Activated T-helper 17 cell treated with anti-CD3 and anti-CD28 coated beads, Interleukin-2, amount 50 U/mL, for 72 hours (primary cell): ENCODE measurements at places on chromosomes 6 and 20.

DNA sequence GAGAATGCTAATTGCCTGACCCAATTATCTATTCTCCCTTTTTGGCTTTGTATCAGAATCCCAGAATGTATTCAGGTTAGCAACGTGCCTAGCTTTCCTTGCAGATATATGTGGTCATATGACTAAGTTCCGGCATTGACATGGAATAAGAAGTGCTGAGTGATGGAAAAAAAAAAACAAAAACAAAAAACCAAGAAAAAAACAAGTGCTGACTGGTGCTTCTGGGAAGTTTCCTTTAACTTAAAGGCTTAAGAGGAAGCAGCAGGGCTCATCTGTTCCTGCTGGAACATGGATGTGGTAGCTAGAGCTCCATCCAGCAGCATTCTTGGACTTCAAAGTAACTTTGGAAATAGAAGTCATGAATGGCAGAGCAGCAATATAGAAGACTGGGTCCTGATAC is 10.4 kb upstream of the RPF2 start:
- peaks cover 28% of the 10 kb centered on the region for H3K36me3 ChIP-seq
- no peak overlapping the region for H3K4me3 ChIP-seq
- no peaks in the 10 kb centered on the region for H3K27me3 ChIP-seq
- peaks cover 6% of the 10 kb centered on the region for H3K4me1 ChIP-seq

DNA sequence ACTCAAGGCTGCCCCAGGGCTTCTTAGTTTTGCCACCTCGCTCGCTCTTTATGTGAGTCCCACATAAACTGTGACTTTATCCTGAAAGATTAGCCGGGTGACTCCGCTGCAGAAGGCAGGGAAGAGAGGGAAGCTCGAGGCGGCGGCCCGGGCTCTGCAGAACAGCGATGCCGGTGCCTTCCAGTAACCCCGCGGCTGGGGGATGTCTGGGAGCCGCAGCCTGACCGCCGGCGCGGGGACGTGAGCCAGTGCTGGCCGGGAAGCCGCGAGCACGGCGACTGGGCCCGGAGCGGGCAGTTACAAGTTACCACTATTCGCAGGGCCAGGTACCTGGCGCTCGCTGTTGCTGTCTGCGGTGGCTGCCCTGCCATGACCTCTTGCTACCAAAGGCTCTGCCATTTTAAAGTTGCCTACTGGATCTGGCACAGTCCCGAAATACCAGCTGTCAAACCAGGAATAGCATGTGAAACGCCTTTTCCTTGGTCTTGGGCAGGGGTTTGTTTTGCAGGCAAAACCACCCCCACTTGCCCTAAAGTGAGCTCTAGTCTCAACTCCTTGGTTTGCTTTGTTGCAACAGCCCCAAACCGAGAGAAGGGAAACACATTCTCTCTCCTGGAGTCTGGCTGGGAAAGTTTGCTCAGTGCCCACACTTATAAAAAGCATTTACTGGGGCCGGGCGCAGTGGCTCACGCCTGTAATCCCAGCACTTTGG is 124.0 kb upstream of the SLC2A12 start:
- H3K4me1 ChIP-seq: peaks cover 29% of the 10 kb centered on the region
- peak overlapping the region; percentile 83 for H3K27ac ChIP-seq
- H3K4me3 ChIP-seq: peak overlapping the region; percentile 91
- ATAC-seq: no peak
- peaks cover 49% of the 10 kb centered on the region for H3K36me3 ChIP-seq

GRCh38 chr20:6339176-6339575 is 216.3 kb upstream of the FERMT1 start:
- no peak overlapping the region for H3K4me3 ChIP-seq
- H3K36me3 ChIP-seq: no peaks in the 10 kb centered on the region
- no peaks in the 10 kb centered on the region for H3K4me1 ChIP-seq
- ATAC-seq: no peak

DNA sequence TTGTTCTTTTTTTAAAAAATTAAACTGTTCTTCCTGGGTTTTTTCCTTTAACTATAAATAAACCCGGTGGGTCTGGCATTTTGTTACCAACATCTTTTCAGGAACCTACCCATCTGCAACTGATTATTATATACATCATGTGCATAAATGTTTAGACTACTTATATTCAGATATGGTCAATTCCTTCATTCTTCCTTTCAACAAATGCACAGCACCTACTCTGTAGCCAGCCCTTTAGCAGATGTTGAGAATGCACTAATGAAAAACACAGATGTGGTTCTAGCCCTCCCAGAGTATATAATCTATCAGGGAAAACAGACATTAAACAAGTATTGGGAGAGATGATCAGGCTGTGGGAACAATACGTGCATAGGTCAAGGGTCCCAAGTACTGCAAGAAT is 237.1 kb downstream of the UST start:
- H3K4me1 ChIP-seq: no peaks in the 10 kb centered on the region
- ATAC-seq: no peak
- no peaks in the 10 kb centered on the region for H3K36me3 ChIP-seq
- H3K4me3 ChIP-seq: no peak overlapping the region
- no peaks in the 10 kb centered on the region for H3K27me3 ChIP-seq

GRCh38 chr6:132188556-132189264 is 212.6 kb downstream of the MOXD1 start:
- H3K27ac ChIP-seq: no peak overlapping the region
- no peak overlapping the region for H3K4me3 ChIP-seq
- no peak for ATAC-seq
- no peaks in the 10 kb centered on the region for H3K36me3 ChIP-seq

- no peak overlapping the region for H3K27ac ChIP-seq
- no peak for ATAC-seq
- H3K4me1 ChIP-seq: no peaks in the 10 kb centered on the region
- H3K36me3 ChIP-seq: no peaks in the 10 kb centered on the region
- no peak overlapping the region for H3K4me3 ChIP-seq
- H3K27me3 ChIP-seq: no peaks in the 10 kb centered on the region
Measured at GRCh38 chr6:75874224-75874623, 125.2 kb downstream of the MYO6 start.

DNA sequence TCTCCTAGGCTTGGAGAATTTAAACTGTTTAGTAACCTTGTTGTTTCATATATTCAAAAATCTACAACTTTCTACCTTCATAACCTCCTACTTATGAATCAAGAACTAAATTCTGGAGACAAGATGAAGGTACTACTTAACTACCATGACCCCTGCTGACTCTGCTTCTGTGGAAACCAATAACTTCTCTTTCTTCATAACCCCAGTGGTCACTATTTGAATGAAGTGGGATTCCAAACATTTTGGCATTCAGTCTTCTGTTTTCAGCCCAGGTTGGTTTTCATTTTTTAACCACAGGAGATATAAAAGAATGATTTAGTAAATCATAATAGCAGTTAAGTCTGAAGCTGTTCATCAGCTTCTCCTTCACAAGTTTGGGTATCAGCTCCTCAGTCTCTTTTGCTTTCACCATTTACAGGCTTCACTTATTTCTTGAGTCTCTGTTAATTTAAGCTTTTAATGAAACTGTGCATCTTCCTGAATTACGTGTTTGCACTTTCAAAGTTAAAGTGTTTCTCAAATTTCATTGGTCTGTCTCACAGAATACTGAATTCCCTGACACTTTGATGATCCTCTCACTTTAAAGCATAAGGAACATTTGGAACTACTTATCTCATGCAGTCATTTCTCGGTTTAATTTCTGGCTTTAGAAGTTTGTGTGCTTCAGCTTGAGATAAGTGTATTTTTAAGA is 9.5 kb downstream of the SENP6 start:
- peaks cover 62% of the 10 kb centered on the region for H3K4me1 ChIP-seq
- no peak for ATAC-seq
- H3K36me3 ChIP-seq: no peaks in the 10 kb centered on the region
- peak overlapping the region; percentile 73 for H3K27ac ChIP-seq
- no peaks in the 10 kb centered on the region for H3K27me3 ChIP-seq

GRCh38 chr6:145587334-145587733 is 148.0 kb downstream of the EPM2A start:
- H3K4me1 ChIP-seq: no peaks in the 10 kb centered on the region
- no peak overlapping the region for H3K4me3 ChIP-seq
- no peak for ATAC-seq
- H3K27me3 ChIP-seq: peaks cover 15% of the 10 kb centered on the region

GRCh38 chr6:2038092-2038491 is 207.3 kb downstream of the GMDS start:
- peak overlapping the region; percentile 32 for H3K4me3 ChIP-seq
- ATAC-seq: peak; percentile 77
- H3K27ac ChIP-seq: peak overlapping the region; percentile 14
- no peaks in the 10 kb centered on the region for H3K36me3 ChIP-seq

DNA sequence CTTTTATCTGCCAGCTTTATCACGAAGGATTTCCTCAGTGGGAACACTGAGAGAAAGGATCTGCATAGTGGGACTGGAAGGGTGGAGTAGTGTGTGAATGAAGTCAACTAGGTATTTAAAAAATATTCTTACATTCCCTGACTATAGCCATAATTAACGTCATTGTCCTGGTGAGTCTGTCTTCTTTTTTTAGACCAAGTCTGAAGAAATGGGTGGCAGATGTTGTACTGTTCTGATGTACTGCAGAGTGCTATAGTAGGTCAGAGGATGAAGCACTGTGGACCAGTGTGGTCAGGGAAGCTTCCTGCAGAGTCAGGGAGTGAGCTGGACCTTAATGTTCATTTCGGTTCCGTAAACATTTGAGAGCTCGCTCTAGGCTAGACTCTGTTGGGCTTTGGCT is 11.9 kb downstream of the TULP4 start:
- peaks cover 29% of the 10 kb centered on the region for H3K4me1 ChIP-seq
- peak overlapping the region; percentile 39 for H3K4me3 ChIP-seq
- no peak for ATAC-seq
- no peaks in the 10 kb centered on the region for H3K27me3 ChIP-seq

GRCh38 chr6:148548749-148549140 is 198.1 kb upstream of the UST start:
- H3K4me3 ChIP-seq: no peak overlapping the region
- peaks cover 10% of the 10 kb centered on the region for H3K27me3 ChIP-seq
- no peak for ATAC-seq
- no peaks in the 10 kb centered on the region for H3K4me1 ChIP-seq

- H3K36me3 ChIP-seq: no peaks in the 10 kb centered on the region
- H3K4me3 ChIP-seq: no peak overlapping the region
- peaks cover 25% of the 10 kb centered on the region for H3K4me1 ChIP-seq
- ATAC-seq: no peak
- peak overlapping the region; percentile 58 for H3K27ac ChIP-seq
- H3K27me3 ChIP-seq: no peaks in the 10 kb centered on the region
Measured at GRCh38 chr6:139325686-139326085, 33.9 kb upstream of the TXLNB start.

- ATAC-seq: no peak
- H3K4me3 ChIP-seq: no peak overlapping the region
- H3K36me3 ChIP-seq: no peaks in the 10 kb centered on the region
- no peaks in the 10 kb centered on the region for H3K27me3 ChIP-seq
Measured at GRCh38 chr20:16864963-16865362, 116.8 kb downstream of the OTOR start.

GRCh38 chr20:8545212-8545611 is 413.1 kb downstream of the PLCB1 start:
- no peaks in the 10 kb centered on the region for H3K36me3 ChIP-seq
- H3K27me3 ChIP-seq: no peaks in the 10 kb centered on the region
- ATAC-seq: no peak

- H3K4me1 ChIP-seq: peaks cover 39% of the 10 kb centered on the region
- H3K4me3 ChIP-seq: peak overlapping the region; percentile 98
- ATAC-seq: peak; percentile 37
- H3K36me3 ChIP-seq: peaks cover 71% of the 10 kb centered on the region
- no peaks in the 10 kb centered on the region for H3K27me3 ChIP-seq
- peak overlapping the region; percentile 94 for H3K27ac ChIP-seq
Measured at GRCh38 chr6:31737991-31738979, 1.5 kb upstream of the MSH5 start.

GRCh38 chr6:35057449-35058357 is 83.4 kb downstream of the TCP11 start:
- no peak for ATAC-seq
- no peak overlapping the region for H3K4me3 ChIP-seq
- no peaks in the 10 kb centered on the region for H3K27me3 ChIP-seq
- no peaks in the 10 kb centered on the region for H3K4me1 ChIP-seq
- H3K36me3 ChIP-seq: peaks cover 4% of the 10 kb centered on the region

GRCh38 chr20:35296101-35296554 is 3.9 kb upstream of the FAM83C start:
- no peak overlapping the region for H3K27ac ChIP-seq
- peaks cover 10% of the 10 kb centered on the region for H3K27me3 ChIP-seq
- H3K4me1 ChIP-seq: no peaks in the 10 kb centered on the region
- no peak overlapping the region for H3K4me3 ChIP-seq
- ATAC-seq: no peak
- H3K36me3 ChIP-seq: no peaks in the 10 kb centered on the region

- no peak overlapping the region for H3K27ac ChIP-seq
- H3K4me3 ChIP-seq: no peak overlapping the region
Measured at GRCh38 chr20:57899554-57899953, 189.7 kb upstream of the PMEPA1 start.

GRCh38 chr6:104540743-104541142 is 319.0 kb downstream of the HACE1 start:
- no peak for ATAC-seq
- H3K36me3 ChIP-seq: no peaks in the 10 kb centered on the region
- no peak overlapping the region for H3K4me3 ChIP-seq
- H3K27ac ChIP-seq: no peak overlapping the region
- H3K27me3 ChIP-seq: peaks cover 20% of the 10 kb centered on the region

- peaks cover 100% of the 10 kb centered on the region for H3K36me3 ChIP-seq
- H3K4me1 ChIP-seq: peaks cover 6% of the 10 kb centered on the region
- no peak for ATAC-seq
- H3K27ac ChIP-seq: peak overlapping the region; percentile 10
- H3K27me3 ChIP-seq: no peaks in the 10 kb centered on the region
Measured at GRCh38 chr20:32218156-32218900, 10.6 kb downstream of the POFUT1 start.

GRCh38 chr20:11387189-11387754 is 530.4 kb upstream of the BTBD3 start:
- no peaks in the 10 kb centered on the region for H3K4me1 ChIP-seq
- no peaks in the 10 kb centered on the region for H3K27me3 ChIP-seq
- ATAC-seq: no peak
- H3K36me3 ChIP-seq: no peaks in the 10 kb centered on the region
- H3K27ac ChIP-seq: no peak overlapping the region

GRCh38 chr6:6680526-6680925 is 92.0 kb downstream of the LY86 start:
- peaks cover 16% of the 10 kb centered on the region for H3K27me3 ChIP-seq
- no peak overlapping the region for H3K27ac ChIP-seq
- no peak overlapping the region for H3K4me3 ChIP-seq
- H3K36me3 ChIP-seq: no peaks in the 10 kb centered on the region
- ATAC-seq: no peak
- H3K4me1 ChIP-seq: peaks cover 16% of the 10 kb centered on the region
